ENCODE measurements at places on chromosomes 16 and 17. TPM values are rescaled to one million over a fixed set of nuclear protein-coding genes. Genes with fewer than 3 reads are reported as not detected.

The B9D1 gene
- total RNA-seq = 1.4 TPM

GRCh38 chr17:79019632-79020584 lies 4.1 kb upstream of the C1QTNF1 start:
- H3K27me3 ChIP-seq = peaks cover 21% of the 10 kb centered on the region
- DNase-seq = peak; percentile 38
- H3K4me1 ChIP-seq = peaks cover 15% of the 10 kb centered on the region

DNA sequence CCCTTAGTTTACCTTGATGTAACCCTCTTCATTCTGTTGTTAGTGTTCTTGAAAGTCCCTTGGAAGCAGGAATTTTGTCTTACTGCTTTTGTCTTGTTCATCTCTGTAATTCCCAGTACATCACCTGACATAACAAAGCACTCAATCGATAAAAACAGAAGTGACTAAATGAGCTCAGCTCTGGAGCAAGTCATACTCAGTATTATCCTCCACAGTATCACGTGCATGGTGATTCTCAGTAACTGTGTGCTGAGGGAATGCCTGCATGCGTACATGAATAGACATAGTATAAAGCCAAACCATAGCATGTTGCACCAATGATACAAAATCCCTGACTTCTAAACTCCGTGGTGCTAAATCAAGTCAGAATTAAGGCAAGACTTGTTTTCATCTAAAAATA lies 7.2 kb downstream of the KRT38 start:
- DNase-seq = no peak
- no peaks in the 10 kb centered on the region for H3K27me3 ChIP-seq
- no peak overlapping the region for H3K4me3 ChIP-seq
- no peaks in the 10 kb centered on the region for H3K4me1 ChIP-seq
- no peak overlapping the region for H3K27ac ChIP-seq

DNA sequence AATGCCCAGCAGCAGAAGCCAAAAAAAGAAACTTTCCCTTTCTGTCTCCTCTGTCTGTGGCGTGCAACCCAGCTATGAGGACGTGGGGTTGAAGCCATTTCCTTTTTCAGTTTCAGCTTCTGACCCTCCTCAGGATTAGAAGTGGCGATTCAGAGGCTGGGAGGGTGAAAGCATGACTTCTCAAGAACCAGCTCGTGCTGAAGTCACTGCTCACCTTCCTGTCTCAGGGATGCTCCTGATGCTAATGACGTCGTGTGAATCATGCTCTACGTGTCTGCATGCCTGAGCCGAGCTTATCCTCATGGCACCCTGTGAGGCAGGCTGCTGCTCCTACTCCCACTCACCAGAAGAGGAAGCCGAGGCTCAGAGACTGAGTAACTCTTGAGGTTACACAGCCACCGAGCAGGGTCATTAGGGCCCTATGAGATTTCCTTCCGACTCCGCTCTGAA lies 5.7 kb upstream of the LPO start:
- H3K27ac ChIP-seq = no peak overlapping the region
- no peak overlapping the region for H3K4me3 ChIP-seq
- H3K36me3 ChIP-seq = no peaks in the 10 kb centered on the region
- H3K27me3 ChIP-seq = no peaks in the 10 kb centered on the region

DNA sequence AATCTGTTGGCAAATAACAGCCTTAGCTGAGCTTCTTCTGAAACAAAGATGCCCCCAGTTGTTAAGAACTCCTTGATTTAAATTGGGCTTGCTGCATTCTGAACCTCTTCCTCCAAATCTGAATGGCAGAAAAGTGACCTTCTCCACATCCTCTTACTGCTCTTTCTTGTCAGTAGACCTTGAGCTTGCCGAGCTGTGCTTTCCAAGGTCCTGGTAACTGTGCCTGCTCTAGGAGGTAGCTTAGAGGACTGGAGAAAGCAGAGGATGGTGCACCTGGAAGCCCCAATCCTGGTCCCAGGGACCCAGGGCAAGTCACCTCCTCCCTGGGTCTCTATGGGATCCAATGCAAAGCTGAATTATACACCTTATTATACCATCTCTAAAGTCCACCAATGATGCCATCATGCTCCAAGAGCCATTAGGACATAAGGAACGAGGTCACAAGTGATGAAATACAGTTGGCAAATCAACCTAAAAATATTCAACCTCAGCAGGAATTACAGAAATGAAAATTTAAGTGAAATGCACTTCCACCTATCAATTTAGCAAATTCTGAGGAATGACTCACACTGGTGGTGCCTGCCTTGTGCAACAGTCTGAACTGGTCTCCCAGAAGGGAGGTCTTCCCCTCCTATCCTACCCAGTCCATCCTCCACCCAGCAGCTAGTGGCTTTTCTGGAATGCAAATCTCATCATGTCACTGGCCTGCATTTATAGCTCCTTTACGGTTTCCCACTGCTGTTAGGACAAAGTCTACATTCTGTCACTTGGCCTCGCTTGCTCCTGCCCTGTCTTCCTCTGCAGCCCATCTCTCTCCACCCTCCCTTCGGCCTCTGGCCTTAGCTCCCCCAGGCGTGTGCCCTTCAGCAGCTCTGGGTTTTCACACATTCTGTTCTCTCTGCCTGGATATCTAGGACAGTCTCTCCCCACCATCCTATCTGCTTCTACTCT lies 36.6 kb downstream of the TOM1L2 start:
- H3K36me3 ChIP-seq = no peaks in the 10 kb centered on the region
- no peak for DNase-seq
- H3K27ac ChIP-seq = no peak overlapping the region
- H3K27me3 ChIP-seq = no peaks in the 10 kb centered on the region
- no peak overlapping the region for H3K4me3 ChIP-seq
- peaks cover 11% of the 10 kb centered on the region for H3K4me1 ChIP-seq

GRCh38 chr16:56019274-56019673 lies 144.1 kb upstream of the CES5A start:
- no peak for DNase-seq
- H3K4me3 ChIP-seq = no peak overlapping the region

DNA sequence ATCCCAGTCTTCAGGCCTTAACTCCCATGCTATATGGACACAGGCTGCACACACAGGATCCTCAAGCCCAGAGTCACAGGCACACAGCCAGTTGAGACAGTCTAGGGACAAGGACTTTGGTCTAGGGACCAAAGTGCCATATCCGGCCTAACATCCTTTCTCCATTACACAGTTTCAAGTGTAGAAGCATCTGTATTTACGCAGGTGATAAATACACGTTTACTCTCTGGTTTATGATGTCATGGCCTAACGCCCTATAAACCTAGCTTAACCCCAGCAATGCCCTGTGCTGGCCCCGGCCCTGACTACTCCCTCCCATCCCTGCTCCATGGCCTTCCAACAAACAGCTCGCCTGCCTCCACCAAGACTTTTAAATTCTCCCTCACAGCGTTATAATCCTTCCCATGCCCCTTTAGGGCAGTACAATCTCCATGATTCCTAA lies 17.1 kb downstream of the CUEDC1 start:
- peaks cover 6% of the 10 kb centered on the region for H3K4me1 ChIP-seq
- H3K36me3 ChIP-seq = no peaks in the 10 kb centered on the region
- H3K27ac ChIP-seq = no peak overlapping the region

The TOM1L1 gene
- not detected for total RNA-seq

The CDRT4 gene
- total RNA-seq = 4.7 TPM

DNA sequence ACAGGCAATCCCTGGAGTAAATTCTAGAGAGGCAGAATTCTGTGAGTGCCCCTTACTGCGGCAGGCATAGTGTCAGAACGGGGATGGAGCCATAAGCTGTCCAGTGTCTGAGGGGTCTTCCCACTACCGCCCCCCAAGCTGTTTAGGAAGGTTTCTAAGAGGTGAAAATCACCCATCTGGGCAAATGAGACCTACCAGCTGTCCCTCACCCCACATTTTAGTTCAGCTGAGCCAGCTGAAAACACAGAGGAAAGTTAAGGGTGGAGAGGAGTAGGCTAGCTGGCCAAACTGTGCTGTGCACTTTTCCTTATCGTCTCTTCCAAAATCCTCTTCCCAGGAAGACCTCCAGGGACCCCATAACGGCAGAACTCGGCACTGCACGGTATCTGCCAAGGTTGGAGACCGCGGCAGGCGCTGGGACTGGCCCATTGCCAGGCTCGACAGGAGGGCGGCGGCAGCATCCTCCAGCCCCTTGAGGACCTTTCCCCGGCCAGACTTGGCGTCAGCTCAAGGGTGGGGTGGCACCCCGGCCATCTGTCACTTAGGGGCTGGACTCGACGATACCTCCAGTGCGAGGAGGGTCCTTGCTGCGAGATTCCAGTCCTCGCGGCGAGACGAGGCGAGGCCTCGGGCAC lies 955 bp downstream of the ACLY start:
- peaks cover 6% of the 10 kb centered on the region for H3K4me1 ChIP-seq
- peaks cover 18% of the 10 kb centered on the region for H3K36me3 ChIP-seq
- H3K27ac ChIP-seq = peak overlapping the region; percentile 57

The TTLL6 gene
- total RNA-seq = not detected

Measured in T-cell (primary cell).